ENCODE measurements at places on chromosomes 7 and 10.

- no peak for DNase-seq
Observed at GRCh38 chr10:91191584-91191919, 28.9 kb upstream of the PCGF5 start.

DNA sequence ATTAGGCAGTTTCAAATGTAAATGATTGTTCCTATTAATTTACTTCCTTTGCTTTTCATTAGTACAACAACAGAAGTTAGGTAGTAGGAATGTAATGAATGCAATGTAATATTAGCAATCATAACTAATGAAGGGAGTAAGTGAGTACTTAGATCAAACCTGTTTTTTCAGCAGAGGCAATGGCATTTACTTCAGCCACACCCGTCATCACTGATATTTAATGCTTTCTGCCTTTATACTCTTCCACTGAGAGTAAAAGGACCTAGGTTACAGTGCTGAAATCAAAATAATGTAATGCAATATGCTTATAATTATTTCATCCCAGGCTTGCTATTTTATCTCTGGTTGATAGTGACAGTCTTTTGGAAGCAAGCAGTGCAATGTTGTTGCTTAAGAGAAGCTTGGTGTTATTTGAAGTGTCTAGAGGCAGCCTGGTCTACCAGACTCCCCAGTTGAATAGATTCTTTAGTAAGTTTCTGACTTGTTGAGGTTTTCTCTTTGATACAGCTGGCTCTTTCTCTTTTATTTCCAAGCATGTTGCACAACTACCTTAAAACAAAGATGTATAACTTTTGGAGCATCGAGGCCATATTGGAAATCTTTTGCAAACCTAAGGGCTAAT lies 149.4 kb downstream of the RNLS start:
- DNase-seq = no peak

GRCh38 chr7:141699860-141700259 lies 2.1 kb downstream of the DENND11 start:
- no peak for DNase-seq

DNA sequence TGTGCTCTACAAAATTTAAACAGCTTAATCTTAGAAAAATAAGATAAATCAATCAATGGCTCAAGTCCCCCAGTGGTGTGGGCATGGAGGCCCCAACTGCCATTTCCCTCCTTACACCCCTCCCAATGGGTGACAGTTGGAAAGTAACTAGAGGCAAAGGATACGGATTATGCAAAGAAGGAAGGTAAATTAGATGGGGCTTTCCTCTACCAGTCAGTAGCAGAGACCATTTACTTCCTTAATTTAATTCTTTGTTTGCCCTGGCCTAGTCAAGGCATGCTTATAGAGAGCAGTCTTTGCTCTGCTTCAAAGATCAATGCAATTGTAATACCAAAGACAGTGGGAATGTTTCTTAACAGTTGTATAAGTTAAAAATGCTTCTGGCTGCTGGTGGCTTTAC lies 63.3 kb upstream of the PAPSS2 start:
- DNase-seq = no peak

GRCh38 chr7:131097662-131098376 lies 229.9 kb upstream of the MKLN1 start:
- no peak for DNase-seq

DNA sequence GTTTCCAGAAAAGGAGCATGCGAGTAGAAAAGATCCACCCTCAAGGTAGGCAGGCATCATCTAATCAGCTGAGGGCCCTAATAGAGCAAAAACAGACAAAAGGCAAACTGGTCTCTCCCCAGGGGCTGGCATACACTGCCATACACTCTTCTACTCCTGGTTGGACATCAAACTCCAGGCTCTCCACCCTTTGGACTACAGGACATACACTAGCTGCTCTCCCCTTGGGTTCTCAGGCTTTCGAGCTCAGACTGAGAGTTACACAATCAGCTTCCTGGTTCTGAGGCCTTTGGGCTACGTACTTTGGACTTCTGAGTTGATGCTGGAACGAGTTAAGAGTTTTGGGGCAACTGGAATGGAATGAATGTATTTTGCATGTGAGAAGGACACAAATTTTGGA lies 50.9 kb upstream of the TM9SF3 start:
- DNase-seq = no peak

DNA sequence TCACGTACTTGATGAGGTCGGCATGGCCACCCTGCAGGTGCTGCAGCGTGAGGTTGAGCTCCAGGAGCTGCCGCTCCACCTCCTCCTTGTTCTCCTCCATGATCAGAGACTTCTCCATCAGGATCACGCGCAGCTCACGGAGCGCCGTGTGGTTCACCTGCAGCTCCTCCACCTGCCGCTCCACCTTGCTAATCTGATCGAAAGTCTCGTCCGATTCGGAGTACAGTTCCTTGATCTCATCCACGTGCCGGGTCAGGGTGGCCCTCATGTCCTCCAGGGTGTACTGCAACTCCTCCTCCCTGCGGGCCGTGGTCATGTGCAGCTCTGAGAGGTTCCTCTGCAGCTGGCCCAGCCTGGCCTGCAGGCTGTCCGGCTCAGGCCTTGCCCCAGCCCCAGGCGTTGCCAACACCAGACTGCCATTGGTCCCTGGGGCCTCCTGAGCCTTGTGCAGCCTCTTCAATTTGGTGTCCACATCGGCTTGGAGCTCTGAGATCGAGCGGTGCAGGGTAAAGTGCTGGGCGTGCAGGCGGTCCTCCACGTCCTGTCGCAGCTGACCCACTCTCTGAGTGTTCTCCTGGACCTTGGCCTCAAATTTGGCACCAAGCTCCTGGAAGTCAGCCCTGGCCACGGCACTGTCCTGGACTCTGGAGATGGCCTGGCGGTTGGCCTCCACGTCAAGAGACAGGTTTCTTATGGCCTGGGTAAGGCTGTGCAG lies 13.9 kb downstream of the MMRN2 start:
- DNase-seq = no peak

DNA sequence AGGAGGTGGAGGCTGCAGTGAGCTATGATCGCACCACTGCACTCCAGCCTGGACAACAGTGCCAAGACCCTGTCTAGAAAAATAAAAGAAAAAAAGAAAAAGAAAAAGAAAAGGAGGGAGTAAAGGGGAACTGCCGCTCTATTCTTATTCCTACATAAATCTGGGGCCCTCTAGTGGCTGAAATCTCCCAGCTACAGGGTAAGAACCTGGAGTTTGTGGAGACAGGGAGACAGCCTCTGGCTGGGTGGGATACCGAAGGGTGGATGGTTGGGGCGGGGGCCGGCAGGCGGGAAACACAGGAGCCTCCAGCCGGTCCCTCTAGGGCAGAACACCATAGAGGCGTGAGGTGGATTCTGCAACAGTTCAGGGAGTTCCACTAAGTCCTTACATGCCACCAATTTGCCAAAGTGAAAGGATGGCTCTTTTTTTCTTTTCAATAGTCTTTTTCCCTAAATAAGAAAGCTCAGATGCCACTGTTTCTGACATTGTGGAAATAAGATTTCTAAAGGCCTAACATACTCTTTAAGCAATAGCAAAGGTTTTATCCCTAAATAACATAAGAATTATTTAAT lies 117.3 kb downstream of the SVIL start:
- no peak for DNase-seq

DNA sequence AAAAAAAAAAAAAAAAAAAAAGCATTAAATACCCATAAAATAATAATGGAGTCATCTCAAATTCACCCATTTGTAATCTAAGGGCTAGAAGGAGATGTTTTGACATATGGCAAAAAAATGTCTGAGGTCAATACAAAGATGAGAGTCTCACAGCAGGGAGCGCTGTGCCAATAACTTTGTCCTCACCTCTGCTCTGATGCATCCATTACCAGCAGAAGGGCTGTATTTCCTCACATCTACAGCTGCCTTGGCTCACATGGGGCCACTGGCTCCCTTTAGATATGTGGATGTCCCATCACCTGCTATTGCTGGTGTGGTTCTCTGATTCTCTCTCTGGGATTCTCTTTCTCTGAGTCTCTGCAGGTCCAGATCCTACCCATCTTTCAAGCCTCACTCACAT lies 90.3 kb upstream of the FAM133B start:
- no peak for DNase-seq

DNA sequence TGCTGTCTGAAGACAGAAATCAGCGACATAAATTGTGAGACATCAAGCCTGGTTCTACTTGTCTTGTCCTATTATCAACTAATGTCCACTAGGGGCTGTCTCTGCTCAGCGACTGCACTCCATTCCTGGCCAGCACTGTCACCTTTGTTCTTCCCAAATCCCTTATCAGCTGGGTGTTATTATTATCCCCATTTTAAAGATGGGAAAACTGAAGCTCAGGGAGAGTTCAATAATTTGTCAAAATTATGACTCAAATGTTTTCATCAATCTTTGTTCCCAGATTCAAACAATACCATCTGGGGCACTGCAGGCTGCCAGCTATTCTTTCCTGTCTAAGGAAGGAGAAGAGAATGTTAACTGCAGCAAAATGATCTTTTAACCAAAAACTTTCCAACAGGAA lies 431.6 kb upstream of the NFE2L3 start:
- DNase-seq = no peak

DNA sequence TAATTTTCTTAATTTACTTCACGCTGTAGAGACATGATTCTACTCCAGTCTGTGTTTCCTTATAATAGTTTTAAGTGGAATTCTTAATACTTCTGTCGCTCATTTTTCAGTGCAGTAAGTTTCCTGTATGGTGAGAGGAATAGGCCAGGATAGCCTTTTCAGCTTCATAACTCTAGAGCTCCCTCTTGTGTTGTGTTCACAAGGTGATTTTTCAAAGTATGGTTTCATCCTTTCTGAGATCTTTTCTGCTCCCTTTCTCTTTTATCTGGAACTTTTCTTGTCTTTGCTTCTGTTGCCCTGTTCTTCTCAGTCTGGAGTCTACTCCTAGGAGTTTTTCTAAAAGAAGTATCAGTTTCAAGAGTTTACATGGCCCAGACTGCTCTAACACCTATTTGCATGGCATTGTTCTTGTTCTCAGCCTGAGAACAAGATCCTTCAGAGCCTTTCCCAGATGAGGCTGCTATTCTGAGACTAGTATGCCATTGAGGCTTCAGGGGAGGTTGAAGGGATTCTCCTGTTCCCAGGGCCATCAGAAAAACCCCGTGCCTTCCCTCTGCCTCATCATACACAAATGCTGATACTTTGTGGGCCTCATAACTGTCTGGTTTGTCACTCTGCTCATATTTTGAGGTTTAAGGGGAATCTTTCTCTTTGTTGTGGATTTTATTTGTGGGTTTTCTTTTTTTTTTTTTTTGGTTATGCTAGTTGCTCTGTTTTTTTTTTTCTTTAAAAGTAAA lies 21.8 kb downstream of the NET1 start:
- DNase-seq = peak; percentile 14

GRCh38 chr10:69639291-69640195 lies 9.5 kb downstream of the FAM241B start:
- DNase-seq = peak; percentile 62

GRCh38 chr7:55431898-55432297 lies 66.8 kb downstream of the LANCL2 start:
- DNase-seq = no peak

DNA sequence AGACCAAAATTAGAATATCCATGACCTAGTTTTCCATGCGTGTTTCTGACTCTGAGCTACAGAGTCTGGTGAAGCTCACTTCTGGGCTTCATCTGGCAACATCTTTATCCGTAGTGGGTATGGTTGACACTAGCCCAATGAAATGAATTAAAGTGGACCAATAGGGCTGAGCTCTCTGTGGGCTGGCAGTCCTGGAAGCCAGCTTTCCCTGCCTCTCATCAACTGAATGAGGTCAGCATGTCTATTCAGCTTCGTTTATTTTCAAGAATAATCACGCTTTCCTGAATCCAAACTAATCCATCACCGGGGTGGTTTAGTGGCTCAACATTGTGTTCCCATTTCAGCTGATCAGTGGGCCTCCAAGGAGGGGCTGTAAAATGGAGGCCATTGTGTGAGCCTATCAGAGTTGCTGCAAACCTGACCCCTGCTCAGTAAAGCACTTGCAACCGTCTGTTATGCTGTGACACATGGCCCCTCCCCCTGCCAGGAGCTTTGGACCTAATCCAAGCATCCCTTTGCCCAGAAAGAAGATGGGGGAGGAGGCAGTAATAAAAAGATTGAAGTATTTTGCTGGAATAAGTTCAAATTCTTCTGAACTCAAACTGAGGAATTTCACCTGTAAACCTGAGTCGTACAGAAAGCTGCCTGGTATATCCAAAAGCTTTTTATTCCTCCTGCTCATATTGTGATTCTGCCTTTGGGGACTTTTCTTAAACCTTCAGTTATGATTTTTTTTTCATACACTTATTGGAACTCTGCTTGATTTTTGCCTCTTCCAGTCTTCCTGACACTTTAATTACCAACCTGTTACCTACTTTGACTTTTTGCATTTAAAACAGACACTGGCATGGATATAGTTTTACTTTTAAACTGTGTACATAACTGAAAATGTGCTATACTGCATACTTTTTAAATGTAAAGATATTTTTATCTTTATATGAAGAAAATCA lies 35.5 kb downstream of the CAV1 start:
- no peak for DNase-seq

GRCh38 chr7:93047514-93048099 lies 70.2 kb downstream of the SAMD9 start:
- DNase-seq = no peak

DNA sequence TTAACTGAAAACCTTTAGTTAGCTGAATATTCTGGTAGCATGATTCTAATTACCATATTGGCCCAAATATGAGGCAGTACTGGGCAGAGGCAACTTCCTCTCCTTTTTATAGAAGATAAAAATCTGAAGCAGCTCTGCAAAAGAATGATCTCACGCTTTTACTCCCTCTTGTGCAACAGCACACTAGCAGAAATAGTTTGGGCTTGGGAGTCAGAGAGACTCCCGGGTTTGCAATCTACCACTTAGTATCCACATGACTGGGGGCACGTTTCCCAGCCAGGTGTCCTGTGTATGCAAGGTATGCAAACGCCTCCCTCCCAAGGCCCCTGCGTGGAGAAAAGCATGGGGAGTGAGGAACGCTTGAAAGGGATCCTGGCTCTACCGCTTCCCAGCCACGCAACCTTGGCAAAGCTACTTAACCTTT lies 47.2 kb upstream of the RHEB start:
- DNase-seq = no peak

DNA sequence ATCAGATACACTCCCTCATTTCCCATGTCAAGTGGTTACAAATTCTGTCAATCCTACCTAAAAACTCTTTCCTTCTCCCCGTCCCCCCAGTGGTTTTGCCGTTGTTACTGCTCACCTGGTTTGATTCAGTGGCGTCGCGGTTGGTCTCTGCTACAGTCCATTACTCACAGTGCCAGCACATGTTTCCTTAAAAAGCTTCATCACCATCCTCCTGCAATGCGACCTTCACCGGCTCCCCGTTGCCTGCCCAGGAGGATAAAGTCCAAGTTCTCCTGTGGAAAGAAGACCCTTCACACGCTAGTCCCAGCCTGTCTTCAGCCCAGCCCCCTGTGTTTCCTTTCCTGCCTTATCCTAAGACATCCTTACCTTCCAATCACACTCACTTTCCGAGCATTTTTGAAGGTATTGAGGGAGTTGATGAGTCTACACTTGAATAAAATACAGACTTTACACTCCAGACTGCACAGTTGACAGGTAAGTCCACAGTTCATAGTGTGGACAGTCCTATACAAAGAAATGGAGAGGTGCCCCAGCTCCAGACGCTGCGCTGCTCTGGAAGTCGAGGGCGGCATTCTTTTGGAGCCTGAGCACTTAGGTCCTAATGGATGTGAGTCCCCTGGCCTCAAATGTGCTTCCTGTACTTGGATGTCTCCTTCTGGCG lies 3.4 kb upstream of the LARP4B start:
- no peak for DNase-seq
